Tibial nerve (tissue), 4 donors: ENCODE measurements at places on chromosomes 4 and X.
A peak's percentile ranks its signal among the peaks of the same experiment; 100 is the strongest.

- no peak overlapping the region for H3K27ac ChIP-seq
- no peak overlapping the region for H3K4me3 ChIP-seq
Measured at GRCh38 chrX:148878371-148878770, 378.0 kb downstream of the AFF2 start.

DNA sequence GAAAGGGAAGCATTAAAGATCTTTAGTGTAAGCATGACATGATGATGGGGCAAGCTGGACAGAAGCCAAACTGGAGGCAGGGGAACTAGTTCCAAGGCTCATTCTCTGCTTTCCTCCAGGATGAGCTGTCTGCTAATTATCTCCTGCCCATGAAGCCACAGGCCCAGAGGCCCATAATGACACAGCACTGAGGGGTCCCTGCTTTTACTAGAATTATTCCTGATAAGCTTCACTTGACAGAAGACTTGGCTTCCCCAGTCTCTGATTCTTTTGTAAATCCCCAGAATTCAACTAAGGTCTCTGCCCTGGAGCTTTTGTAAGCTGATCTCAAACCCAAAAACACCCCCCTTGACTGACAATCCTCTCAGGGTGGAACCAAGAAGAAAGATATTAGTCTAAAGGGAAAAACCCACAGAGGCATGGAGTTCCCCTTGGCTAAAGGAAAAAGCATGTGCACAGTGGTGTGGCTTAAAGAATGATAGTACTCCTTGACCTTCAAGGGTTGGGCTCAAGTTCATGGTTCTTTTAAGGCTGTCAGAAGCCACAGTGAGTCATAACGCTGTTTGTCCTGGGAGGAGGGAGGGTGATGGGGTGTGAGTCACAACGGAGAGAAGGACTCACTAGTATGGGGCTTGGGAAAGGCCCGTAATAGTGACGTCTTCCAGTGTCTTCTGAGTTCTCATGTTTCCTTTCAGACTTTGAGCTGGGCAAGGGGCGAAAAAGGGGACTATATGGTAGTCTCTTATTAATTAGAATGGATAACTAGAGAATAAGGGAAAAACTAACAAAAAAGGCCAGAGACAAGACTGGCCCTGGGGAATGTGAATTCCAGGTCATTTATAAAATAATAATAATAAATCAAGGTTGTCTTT, 146.0 kb upstream of the CPEB2 start:
- no peak overlapping the region for H3K4me3 ChIP-seq
- H3K36me3 ChIP-seq: no peaks in the 10 kb centered on the region
- peaks cover 13% of the 10 kb centered on the region for H3K4me1 ChIP-seq
- DNase-seq: peak; percentile 62
- H3K27ac ChIP-seq: peak overlapping the region; percentile 11

DNA sequence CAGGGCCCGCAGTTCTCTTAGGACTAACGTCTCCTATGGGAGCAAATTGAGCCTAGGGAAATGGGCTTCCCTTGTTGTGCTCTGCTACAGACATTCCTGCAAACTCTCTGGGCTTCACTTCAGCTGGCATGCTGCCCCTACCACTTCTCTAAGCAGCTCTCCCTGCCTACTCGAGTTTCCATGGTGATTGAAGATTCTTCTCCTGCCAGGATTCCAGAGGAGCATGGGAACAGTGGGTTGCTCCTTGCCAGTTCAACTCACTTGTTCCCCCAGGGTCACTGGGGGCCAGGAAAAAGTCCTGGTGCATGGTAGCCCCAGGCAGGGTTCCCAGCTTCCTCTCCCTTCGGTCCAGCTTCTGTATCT, 21.1 kb upstream of the WDR17 start:
- H3K36me3 ChIP-seq: no peaks in the 10 kb centered on the region
- no peaks in the 10 kb centered on the region for H3K4me1 ChIP-seq
- H3K27me3 ChIP-seq: no peaks in the 10 kb centered on the region
- no peak overlapping the region for H3K4me3 ChIP-seq

- no peaks in the 10 kb centered on the region for H3K27me3 ChIP-seq
- H3K27ac ChIP-seq: no peak overlapping the region
- H3K4me1 ChIP-seq: no peaks in the 10 kb centered on the region
- no peaks in the 10 kb centered on the region for H3K36me3 ChIP-seq
Measured at GRCh38 chr4:104486716-104487504, 7.8 kb downstream of the CXXC4 start.

DNA sequence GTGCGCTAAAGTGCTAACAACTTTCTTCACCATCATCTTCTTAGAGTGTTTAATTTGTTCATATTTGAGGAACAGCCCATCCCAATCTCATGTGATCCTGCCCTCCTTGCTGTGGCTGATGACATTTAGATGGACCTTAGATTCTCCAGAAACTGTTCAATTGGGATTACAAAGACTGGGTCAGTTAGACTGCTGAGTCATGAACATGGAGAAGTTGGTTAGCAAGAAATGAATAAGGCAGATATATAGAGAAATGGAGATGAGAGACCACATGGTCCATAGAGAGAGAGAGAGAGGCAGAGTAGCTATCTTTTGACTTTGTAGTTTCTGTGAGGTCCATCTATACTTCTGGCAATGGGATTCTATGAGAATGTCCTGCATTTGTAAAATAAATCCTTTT, 275.9 kb downstream of the GLUD2 start:
- H3K27ac ChIP-seq: no peak overlapping the region
- no peaks in the 10 kb centered on the region for H3K27me3 ChIP-seq
- DNase-seq: no peak
- H3K4me1 ChIP-seq: no peaks in the 10 kb centered on the region
- no peaks in the 10 kb centered on the region for H3K36me3 ChIP-seq

GRCh38 chr4:87014284-87014782, 79.5 kb downstream of the AFF1 start:
- H3K27ac ChIP-seq: peak overlapping the region; percentile 54
- no peaks in the 10 kb centered on the region for H3K36me3 ChIP-seq
- no peak overlapping the region for H3K4me3 ChIP-seq
- peaks cover 68% of the 10 kb centered on the region for H3K4me1 ChIP-seq
- H3K27me3 ChIP-seq: no peaks in the 10 kb centered on the region

DNA sequence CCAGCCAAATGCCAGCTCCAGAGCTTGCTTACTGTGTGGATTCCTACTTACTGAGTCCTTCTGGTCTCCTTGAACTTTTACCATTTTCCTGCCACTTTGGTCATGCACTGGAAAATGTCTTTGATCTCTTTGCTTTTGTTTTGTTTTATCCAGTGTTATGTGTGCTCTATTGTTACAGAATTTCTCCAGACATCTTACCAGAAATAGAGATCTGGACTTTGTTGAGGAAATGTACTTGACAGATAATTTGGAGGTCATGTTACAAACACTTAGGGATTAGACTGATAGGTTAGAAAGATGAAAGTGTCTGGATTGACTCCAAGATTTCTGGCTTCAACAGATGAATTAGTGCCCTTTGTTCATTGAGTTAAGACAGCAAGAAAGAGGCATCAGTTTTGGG, 5.7 kb upstream of the ZNF330 start:
- H3K4me3 ChIP-seq: no peak overlapping the region
- no peak overlapping the region for H3K27ac ChIP-seq
- DNase-seq: no peak
- no peaks in the 10 kb centered on the region for H3K36me3 ChIP-seq
- no peaks in the 10 kb centered on the region for H3K27me3 ChIP-seq
- H3K4me1 ChIP-seq: no peaks in the 10 kb centered on the region

- peaks cover 15% of the 10 kb centered on the region for H3K4me1 ChIP-seq
- no peak for DNase-seq
- no peak overlapping the region for H3K27ac ChIP-seq
Measured at GRCh38 chrX:154014429-154015380, 5.0 kb downstream of the IRAK1 start.

GRCh38 chrX:148956352-148956751, 455.9 kb downstream of the AFF2 start:
- no peak overlapping the region for H3K4me3 ChIP-seq
- no peaks in the 10 kb centered on the region for H3K36me3 ChIP-seq
- H3K4me1 ChIP-seq: no peaks in the 10 kb centered on the region
- no peak for DNase-seq

DNA sequence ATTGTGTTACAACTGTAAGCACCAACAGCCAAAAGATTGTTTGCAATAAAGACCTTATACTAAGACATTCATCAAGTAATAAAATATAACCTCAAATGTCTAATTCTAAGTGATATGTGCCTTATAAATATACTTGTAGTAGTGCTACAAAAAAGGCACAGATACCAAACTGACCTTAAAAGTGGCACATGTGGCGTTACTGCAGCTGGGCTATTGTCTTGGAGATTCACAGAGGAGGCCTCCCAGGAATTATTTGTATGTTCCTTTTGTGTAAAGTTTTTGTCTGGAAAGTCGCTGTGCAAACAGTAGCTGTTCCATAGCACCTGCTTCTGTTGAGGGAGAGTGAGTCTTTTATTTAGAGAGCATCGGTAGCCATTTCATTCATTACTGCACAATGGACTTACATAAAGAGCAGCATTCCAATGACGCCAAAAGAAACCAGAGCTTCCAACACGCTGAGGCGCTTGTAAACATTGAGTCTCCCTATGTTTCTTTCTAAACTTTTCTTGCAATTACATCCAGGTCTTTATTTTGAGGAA, 143.7 kb downstream of the RPA4 start:
- H3K27ac ChIP-seq: no peak overlapping the region
- no peaks in the 10 kb centered on the region for H3K4me1 ChIP-seq
- H3K36me3 ChIP-seq: no peaks in the 10 kb centered on the region

DNA sequence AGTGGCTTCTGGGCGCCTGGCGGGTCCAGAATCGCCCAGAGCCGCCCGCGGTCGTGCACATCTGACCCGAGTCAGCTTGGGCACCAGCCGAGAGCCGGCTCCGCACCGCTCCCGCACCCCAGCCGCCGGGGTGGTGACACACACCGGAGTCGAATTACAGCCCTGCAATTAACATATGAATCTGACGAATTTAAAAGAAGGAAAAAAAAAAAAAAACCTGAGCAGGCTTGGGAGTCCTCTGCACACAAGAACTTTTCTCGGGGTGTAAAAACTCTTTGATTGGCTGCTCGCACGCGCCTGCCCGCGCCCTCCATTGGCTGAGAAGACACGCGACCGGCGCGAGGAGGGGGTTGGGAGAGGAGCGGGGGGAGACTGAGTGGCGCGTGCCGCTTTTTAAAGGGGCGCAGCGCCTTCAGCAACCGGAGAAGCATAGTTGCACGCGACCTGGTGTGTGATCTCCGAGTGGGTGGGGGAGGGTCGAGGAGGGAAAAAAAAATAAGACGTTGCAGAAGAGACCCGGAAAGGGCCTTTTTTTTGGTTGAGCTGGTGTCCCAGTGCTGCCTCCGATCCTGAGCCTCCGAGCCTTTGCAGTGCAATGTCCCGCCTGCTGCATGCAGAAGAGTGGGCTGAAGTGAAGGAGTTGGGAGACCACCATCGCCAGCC, at the start of gene ATOH1:
ATOH1 (plus strand) TSS at position 422 of the 663 bp plus-strand sequence; CDS start at position 596, 174 bp downstream.
- no peaks in the 10 kb centered on the region for H3K36me3 ChIP-seq
- no peak for DNase-seq
- H3K4me1 ChIP-seq: peaks cover 28% of the 10 kb centered on the region
- H3K4me3 ChIP-seq: peak within 1 kb of the TSS; percentile 13

GRCh38 chrX:152635941-152636340, 1.8 kb upstream of the GABRQ start:
- H3K4me3 ChIP-seq: no peak overlapping the region
- H3K27me3 ChIP-seq: no peaks in the 10 kb centered on the region
- no peak overlapping the region for H3K27ac ChIP-seq
- peak; percentile 13 for DNase-seq
